Right cardiac atrium (tissue), 5 donors: ENCODE measurements at places on chromosomes 3 and 15.

- DNase-seq: no peak
Observed at GRCh38 chr3:128723477-128723876, 2.5 kb upstream of the RAB7A start.

DNA sequence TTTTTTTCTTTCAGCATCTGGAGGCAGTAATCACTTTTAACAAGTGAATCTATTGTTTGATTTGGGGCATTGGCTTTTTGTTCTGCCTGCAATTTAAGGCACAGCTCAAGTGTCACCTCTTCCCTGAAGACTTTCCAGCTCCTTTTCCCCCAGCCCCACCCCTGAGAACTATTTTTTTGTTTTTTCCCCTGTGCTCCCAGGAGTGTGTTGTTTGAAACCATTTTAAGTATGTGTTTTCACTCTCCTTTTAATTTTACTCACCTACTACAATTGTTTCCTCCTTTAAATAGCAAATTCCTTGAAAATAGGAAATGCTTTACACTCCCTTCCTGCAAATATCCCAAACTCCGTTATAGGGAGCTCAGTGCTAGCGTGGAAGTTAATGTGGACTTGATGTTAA is 286.7 kb upstream of the PROK2 start:
- no peak for DNase-seq

GRCh38 chr15:74396146-74396438 is 28.6 kb upstream of the CYP11A1 start:
- no peak for DNase-seq

- no peak for DNase-seq
Observed at GRCh38 chr3:139560411-139560810, 20.9 kb upstream of the RBP1 start.

DNA sequence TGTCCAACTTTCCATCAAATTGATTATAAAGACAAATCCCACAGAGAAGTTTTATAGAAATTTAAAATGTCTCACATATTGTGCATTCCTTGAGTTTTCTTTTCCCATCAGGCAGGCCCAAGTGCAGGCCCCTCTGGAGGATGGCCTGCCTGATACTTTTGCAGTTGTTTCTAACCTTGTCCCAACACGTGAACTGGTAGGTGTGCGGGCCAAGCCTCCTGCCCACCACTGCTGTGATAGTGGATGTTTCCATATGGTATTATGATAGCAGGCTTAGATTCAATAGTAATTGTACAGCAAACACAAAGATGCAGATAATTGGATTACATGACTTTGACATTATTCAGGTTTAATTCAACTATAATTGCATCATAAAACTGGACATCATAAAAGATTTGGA is 1.4 kb downstream of the P2RY12 start:
- DNase-seq: no peak

DNA sequence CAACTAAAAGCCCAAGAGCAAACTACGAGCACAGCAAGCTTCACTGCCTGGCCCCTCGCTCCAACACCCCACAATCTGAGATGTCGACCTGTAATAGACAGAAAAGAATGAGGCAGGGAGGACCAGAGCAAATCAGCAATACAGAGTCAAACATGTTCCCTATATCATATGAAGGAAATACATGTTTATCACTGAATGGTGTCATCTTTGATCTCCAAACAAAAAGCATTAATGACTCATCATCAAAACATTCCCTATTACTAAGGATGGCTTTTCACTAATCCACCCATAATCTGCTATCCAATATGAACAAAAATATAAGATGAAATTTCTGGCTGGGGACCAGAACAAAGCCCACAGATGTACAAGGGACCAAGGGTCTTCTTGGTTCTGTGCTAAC is 34.7 kb downstream of the MYO5A start:
- no peak for DNase-seq

DNA sequence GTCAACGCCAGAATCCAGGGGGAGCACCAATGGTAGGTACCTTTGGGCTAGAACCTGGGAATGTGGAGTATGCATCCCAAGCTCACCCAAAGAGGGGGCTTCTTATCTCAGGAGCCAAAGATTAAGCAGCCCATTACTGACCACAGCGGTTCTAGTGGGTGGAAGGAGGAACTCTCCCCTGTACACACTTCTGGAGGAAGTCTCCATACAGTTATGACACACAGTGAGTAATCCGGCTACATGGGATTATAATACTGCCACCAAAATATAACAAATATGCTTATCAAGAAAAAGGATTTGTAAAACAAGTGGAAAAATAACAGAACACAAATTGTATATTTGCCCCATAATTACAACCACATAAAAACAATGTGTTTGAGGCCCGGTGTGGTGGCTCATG is 8.4 kb downstream of the MYO1E start:
- no peak for DNase-seq

DNA sequence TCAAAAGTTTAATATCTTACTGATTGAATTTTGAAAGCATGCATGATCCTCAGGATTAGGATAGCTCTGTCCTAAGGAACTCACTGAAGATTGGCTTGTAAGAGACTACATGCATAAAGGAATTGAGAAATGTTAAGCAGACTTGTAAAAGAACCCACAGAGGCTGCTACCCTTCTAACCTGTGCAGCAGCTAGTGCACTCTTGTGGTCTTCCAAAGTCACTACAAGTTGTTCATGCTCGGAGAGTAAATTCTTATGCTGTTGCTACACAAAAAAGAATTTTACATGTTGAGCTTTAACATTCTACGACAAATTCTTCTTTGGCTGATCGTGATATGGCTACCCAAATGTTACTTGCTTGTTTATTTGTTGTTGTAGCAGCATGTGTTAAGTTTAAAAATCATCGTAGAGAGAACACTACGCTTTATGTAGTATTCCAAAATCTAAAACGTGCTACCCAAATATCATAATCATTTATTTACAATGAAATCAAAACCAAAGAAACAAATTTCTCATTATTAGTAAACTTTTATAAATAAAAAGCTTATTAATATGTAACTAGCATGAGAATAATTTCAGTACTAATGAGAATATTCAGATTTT is 55.0 kb downstream of the GOLIM4 start:
- DNase-seq: no peak
